ENCODE measurements at places on chromosomes 6 and 20.

GRCh38 chr6:149089510-149089909 is 228.0 kb upstream of the TAB2 start:
- no peak for DNase-seq

DNA sequence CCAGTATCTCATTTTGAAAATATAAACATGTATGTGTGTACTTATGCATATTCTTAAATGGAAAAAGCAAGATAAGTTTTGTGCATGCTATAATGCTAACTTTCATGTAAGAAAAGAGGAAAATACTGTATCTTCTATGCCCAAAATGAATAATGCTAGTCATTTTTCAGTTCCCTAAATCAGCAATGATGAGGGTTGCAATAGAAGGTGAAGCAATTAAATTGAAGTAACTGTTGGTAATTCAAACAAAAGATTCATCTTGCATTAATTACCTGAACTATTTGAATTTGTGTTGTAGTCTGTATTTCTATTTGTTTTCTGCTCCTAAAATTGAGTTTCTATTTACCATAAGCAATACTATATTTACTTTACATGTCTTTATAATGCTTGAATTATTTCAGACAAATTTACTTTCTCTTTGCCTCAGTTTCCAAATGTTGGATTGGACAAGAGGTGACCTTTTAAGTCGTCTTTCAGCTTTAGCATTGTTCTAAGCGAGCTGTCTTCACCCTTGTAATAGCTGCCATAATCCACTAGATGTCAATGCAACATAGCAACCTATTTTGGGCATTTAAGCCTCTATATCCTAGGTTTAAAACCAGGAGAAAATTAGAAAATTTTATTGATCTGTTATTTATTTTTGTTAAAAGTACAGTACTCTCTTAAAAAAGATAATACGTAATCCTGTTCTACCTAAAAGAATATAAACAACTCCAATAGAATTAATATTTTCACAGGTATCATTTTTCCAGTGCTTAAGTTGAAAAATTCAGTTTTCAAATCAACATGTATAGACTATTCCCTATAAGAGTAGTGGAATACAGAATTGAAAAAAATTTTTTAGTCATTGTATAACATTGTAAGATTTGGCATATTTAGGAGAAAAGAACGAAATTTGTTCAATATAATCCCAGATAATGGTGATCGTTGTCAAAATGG is 52.3 kb upstream of the IFNGR1 start:
- DNase-seq = no peak

GRCh38 chr6:11890209-11890608 is 111.6 kb upstream of the ADTRP start:
- DNase-seq = no peak

- no peak for DNase-seq
These were observed 79.4 kb downstream of the SASH1 start for GRCh38 chr6:148422085-148422484.

DNA sequence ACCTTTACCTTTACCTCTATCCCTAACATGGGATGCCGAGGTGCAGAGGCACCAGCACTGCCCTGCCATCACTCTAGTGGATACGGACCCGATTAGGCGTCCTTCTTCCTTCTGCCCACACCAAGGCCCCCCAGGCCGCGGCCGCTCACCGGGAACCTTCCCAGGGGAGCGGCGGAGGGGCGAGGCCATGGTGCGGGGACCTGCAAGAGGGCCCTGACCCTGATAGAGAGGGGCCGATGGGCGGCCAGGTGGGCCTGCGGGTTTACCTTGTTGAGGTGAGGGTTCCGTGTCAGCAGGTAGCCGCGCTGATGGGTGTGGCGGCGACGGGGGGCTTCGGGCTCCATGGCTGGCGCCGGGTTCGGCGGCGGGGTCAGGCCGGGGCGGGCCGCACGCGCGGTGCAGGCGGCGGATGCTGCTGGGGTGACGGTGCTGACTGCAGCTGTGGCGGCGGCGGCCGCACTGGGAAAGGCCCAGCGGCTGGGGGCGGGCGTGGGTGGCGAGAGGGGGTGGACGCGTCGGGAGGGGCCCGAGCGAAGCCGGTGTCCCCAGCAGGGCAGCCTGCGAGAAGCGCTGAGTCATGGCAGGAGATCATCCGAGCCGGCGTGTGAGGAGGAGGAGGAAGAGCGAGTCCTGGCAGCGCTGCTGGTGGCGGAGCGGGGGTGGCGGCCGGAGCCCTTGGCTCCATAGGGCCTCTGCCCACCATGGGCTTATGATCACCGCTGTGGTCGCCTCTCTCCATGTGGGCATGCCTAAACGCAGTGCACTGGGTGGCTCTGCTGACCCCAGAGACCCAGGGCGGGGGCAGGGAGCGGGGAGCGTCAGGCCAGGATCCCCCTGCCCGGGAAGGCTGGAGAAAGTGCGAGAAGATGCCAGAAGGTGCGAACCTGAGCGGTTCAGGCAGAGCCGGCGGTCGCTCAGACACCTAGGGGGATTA is at the start of gene ME1:
Gene ME1 (minus strand): TSS at position 441 of the 934 bp plus-strand sequence. CDS start 97 bp downstream, at position 344.
- DNase-seq = peak; percentile 24

GRCh38 chr6:53544217-53544469 is 758 bp downstream of the GCLC start:
- no peak for DNase-seq

DNA sequence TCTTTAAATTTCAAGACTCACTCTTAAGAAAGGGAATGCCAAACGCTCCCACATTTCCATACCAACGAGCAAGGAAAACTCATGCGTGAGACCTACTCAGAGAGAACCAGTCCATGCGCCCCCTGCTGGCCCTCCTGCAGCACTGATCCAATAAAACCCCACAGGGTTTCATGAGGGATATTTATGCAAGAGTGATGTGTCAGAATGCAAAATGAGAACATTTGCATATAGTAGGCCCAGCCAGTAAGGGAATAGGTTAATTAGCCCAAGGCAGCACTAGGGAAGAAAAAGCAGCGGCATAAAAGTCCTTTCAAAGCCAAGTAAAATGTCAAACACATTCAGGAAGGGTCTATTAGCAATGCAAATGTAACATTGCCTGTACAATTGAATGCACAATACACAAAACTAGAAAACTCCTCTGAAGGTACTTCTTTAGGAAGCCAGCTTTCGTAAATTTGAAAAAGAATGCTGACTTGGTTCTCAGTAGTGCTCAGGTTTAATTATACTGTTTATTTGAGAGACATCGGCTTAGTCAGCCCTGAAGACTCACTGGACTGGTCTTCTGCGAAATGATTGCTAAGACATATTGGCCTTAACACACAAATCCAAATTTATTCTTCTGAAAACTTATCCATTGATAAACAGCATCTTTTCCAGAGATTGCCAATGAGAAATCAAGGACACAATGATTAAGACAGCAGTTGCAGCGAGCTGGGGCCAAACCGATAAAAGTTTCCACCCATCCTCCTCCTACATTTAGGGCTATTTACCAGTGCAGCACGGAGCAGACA is 93.2 kb downstream of the GMPR start:
- DNase-seq = peak; percentile 62

GRCh38 chr20:46985671-46986070 is 91.0 kb downstream of the EYA2 start:
- DNase-seq = no peak

DNA sequence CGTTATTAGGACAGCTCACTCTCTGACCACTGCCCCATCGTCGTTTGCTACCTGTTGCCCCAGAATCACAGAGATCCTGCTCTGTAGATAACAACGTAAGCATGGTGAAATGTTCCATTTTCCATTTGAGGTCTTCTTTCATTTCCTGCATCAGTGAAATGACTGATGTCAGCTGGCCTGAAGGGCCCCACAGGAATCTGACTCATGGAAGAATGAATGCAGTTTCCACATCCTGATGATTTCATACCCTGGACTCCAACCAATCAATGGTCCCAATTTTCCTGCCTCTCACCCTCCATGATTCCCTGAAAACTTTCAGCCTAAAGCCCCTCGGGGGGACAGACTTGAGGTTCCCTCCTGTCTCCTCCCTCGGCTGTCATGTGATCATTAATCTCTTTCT is 394.4 kb upstream of the CDH4 start:
- DNase-seq = no peak

- DNase-seq = no peak
These were observed 41.1 kb downstream of the CNR1 start for GRCh38 chr6:88124925-88125557.

DNA sequence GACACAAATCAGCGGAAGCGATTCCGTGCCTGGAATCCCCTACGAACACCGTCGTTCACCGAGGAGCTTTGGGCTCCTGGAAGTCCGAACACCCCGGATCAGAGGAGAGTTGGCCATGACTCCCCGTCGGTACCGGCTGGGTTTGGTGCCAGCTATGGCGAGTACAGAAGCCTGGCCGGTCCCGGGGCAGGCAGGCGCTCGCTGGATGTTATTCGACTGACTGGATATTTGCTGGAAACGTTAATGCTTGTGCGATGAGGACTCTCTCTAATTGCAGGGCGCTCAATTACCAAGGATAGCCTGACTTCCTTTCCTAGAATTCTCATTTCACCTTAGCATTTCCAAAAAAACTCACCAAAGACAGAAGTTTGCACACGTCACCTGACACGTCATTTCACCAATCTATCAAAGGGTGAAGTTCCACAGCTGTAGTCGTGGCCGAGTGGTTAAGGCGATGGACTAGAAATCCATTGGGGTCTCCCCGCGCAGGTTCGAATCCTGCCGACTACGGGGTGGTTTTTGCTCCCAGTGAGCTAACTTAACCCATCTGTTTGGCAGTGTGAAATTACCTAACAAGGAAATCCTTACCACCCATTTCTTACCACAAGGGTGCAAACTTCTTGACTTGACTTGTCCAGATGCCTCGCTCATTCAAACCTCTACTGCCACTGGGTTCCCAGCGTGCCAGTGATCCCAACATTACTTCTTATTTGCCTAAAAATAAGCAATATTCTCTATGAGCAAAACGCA is 22.7 kb upstream of the ZNF184 start:
- DNase-seq = no peak

DNA sequence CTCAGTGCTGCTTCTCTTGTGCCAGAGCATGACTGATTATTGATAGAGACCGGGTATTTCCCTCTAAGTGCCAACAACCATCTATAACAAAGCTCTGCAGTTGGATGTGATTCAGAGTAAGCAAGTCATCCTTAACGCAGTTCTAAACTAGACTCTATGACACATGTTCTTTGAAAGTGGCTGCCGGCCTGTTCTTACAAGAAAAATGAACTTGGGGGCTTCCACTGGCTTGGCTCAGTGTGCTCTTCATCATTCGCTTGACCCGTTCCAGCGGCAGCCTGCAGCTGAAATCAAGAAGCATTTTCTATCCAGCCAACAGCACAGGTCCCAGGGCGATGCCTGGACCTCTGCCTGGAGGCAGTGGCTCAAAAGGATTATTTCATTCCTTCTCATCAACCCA is 29.8 kb downstream of the GFOD1 start:
- DNase-seq = no peak

DNA sequence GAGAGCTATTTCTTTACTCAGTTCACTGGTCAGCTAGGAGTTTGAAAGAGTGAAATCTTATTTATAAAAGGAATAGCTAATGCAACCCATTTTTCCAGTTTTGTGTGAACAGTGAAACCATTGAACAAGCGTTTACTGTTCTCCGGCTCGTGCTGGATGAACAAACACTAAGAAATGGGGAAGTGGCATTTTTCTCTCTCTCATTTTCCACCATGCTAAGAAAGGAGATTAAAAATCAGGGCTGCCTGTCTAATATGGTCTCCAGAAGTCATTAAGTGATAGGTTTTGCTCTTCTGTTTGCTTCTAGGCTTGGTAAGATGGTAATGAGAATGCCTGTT is 774 bp upstream of the SFT2D1 start:
- no peak for DNase-seq

- DNase-seq = no peak
These were observed 227.0 kb downstream of the SYNDIG1 start for GRCh38 chr20:24696396-24696795.

DNA sequence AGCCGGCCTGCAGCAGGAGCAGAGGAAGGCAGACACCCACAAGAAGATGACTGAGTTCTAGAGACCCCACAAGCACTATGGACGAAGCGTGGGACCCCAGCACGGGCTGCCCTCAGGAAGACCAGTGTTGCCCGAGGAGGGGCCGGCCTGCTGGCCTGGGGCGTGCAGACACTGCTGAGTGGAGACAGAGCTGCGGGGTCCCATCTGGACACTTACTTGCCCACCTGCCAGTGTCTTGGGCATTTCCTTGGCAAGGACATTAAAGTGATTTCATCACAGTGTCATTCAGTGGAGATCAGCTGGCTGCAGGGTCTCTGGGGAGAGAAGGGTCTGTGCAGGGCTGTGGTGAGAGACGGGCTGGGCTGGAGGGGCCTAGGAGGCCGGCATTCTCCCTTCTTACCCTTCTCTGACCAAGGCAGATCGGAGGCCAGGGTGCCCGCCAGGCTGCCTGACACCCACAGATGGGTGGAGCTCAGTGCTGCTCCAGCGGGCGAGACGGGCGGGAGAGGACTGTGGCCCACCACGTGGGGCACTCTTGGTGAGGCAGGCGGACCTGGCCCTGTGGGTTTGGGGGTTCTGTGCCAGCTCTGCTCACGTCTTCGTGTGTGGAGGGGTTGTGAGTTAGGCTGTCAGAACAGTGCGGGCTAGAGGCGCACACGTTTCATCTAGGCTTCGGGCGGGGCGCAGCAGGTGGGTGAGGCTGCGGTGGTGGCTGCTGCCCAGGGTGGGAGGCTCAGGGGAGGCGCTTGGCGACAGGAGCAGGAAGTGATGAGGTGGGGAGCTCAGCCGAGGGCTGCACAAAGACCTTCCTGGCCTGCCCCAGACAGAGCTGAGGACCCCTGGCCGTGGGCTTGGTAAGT is at the start of gene LIME1:
Gene LIME1 (plus strand): TSS at position 806 of the 860 bp plus-strand sequence. CDS start 886 bp downstream, outside the sequence.
- DNase-seq = peak; percentile 84

DNA sequence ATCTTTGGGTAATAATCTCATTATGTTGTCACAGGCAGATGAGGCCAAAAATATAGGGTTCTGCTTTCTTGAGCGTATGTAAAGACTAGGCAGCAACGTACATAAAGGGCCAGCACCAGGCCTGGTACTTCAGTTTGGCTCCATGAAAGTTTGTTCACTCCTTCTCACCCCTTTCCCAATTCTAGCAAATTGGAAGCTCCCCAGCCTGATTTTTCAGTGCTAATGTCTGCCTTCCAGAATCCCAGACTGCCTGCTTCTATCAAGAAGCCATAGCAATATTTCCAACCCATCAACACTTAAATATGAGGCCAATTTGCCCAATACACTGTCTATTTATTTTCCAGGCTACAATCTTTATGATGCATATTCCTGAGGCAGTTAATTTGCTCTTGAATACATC is 93.4 kb upstream of the PTPRT start:
- DNase-seq = no peak

DNA sequence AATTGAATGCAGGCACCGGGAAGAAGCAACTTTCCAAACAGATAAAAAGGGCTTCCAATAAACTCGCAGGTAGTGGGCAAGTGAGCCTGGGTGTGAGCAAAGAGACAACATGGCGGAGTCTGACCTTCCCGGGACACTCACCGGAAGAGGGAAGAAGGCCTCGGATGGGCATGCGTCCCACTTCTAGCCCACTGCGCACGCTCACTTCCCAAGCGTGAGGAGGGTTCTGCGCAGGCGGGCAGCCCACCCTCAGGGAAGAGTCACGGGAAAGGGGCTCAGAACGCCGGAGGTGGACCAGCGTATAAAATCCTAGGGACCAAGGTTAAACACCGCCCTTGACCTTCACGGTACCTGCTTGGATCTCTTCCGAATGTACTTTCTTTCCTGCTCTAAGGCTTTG is 95.5 kb upstream of the AFDN start:
- DNase-seq = no peak

GRCh38 chr6:48747471-48747870 is 636.5 kb upstream of the PTCHD4 start:
- no peak for DNase-seq

All from activated gamma-delta T cell treated with Interleukin-2 at 50 U/mL for 16 hours (primary cell).